SJSA1 (cell line): ENCODE measurements at places on chromosomes 1 and 21. TPM values are rescaled to one million over a fixed set of nuclear protein-coding genes. Genes with fewer than 3 reads are reported as not detected.

Gene PLPPR5
- not detected in 2 replicates for total RNA-seq

Gene AGO3
- total RNA-seq: 15.6 and 15.7 TPM in 2 replicates

Gene MTARC1
- not detected in 2 replicates for total RNA-seq

Gene LRRC39
- total RNA-seq: 0.13 TPM in 1 of 2 replicates, not detected in the other

Gene COL6A2
- 310 and 333 TPM in 2 replicates for total RNA-seq
